ENCODE measurements at places on chromosomes 6 and 20.
A peak's percentile ranks its signal among the peaks of the same experiment; 100 is the strongest.

DNA sequence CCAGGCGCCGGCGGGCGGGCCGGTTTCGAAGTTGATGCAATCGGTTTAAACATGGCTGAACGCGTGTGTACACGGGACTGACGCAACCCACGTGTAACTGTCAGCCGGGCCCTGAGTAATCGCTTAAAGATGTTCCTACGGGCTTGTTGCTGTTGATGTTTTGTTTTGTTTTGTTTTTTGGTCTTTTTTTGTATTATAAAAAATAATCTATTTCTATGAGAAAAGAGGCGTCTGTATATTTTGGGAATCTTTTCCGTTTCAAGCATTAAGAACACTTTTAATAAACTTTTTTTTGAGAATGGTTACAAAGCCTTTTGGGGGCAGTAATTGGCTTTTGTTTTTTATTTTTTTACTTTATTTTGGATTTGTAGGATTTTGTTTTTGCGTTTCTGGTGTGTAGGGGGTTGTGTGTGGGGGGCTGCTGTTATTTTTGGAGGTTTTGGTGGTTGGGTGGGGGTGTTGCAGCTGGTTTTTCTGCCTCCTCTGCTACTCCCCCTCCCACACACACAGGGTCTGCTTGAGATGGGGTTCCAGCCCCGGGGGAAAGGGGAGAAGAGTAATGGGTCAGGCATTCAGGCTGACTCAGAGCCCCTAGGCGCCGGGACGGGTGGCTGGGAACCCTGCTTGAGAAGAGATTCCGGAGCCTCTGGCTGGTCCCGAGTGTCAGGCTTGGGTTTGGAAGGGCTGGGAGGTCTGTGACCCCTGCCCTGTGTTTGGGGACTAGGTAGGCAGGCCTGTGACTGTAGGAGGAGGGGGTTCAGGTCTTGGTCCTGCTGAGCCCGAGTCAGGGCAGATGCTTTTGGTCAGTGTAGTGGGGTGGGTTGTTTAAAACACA, 2.0 kb downstream of the CEBPB start:
- peak; percentile 58 for DNase-seq

DNA sequence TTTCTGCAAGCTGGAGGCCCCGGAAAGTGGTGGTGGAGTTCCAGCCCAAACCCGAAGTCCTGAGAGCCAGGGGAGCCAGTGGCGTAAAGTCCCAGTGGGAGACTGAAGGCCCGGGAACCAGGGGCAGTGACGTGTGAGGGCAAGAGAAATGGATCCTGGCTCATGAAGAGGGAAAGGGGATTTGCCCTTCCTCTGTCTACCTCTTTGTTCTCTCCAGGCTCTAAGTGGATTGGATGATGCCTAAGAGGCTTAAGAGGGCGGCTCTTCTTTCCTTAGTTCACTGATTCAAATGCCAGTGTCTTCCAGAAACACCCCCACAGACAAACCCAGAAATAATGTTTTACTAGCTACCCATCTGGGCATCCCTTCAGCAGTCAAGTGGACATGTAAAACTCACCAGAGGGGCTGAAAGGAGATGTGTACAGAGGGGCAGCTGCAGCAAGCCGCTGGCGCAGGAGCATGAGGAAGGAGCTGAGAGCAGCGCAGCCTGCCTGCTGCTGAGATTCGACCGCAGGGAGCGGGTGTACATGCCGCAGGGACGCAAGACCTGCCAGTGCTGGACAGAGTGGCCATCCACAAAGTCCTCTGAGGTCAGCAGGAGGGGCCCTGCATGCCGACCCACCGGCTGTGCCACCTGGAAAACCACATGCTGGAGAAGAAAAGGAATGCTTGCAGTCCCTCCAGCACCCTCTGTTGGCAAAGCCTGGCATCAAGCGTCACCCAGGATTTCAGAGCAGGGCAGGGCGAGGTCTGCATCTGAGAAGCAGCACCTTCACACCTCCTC, 29.5 kb downstream of the CDYL start:
- peak; percentile 51 for DNase-seq

DNA sequence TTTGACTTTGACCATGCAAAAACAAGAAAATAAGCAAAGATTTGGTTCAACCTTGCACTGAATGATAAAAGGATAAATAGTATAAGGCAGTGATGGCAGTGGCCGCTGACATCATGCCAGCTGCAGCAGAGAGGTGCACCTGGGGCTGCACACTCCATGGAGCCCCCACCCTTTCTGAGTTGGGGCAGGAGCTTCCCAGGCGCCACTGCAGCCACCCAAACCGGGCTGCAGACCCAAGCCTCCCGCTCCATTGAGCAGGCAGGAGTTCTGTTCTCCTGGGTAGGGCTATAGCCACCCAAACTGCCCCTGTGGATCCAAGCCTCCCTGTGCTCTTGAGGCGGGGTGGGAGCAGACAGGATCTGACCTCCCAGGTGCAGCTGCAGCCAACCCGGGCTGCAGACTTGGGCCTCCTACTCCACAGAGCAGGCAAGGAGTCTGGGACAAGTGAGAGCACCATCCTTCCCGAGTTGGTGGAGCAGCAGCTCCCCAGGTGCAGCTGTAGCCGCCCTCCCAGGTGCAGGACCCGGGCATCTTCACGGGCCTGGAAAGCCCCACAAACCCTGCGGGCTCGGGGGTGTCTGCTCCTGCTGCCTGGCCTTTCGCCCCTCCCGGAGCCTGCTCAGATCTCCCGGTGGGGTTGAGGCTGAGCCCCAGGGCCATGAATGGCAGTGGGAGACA, 537.9 kb downstream of the TENT5A start:
- DNase-seq: no peak

DNA sequence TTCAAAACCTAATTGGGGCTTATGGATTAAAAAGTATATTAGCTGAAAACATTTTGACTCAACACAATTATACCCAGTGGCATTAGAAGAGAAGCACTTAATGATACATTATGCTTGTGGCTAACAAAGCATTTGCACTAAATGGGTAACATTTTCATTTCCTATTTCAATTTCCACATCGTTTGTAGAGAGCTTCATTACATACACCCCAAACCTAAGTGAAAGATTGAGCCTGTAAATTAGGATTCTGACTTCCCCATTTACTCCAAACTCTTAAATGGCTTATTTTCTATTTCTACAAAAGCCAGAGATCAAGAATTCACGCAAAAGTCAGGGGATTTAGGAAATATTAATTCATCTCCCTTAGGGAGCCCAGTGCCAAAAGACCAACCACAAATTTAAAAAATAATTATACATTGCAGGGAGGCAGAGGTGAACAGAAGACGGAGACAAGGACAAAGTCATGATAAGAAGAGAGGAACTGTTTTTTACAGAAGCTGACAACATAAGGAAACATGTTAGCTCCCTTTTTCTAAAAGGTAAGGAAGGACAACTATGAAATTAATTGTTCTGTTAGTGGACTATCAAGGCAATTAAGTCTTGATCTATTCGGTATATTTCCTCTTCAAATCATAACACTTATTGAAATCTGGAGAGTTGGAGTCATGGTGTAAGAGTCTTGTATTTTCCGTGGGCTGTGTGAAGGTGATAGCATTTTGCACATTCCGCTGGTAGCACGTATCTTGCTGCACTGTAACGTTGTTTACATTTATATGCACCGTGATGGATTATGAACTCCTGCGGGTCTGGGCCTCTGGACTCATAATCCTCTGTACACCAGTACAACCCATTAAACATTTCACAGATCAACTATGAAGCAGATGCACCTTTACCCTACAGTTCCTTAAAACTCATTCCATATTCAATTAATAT, 24.8 kb upstream of the EZR start:
- DNase-seq: no peak

DNA sequence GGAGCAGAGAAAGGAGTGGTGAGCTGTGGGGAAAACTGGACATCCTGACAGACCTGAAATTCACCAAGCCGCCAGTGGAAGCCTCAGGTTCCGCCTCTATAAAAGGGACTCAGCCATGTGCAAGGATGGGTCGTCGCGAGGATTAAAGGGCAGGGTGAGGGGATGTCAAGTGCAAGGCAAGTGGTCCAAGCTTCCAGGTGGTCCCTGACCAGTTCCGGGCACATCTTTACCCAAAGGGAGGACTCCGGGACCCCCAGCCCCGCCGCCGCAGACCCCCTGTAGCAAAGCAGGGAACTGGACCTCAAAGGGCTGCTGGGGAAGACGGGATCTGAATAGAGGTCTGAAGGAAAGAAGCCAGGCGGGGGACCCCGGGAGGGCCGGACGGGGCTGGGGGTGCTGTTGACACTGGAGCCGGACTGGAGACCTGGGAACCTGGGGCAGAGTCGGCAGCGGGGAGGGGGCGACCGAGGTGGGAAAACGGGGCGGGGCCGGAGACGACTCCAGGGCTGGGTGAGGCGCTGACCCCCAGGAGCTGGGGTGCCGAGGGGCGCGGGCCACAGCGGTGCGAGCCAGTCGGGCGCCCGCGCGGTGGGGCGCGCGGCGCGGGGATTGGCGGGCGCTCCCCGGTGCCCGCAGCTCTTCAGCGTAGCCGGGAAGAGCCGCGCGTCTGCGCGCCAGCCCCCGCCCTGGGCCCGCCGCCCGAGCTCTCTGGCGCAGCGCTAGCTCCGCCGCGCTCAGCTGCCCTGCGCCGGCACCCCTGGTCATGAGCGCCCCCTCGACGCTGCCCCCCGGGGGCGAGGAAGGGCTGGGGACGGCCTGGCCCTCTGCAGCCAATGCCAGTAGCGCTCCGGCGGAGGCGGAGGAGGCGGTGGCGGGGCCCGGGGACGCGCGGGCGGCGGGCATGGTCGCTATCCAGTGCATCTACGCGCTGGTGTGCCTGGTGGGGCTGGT, at the start of gene SSTR4:
TSS of gene SSTR4 (plus strand) at position 592 of the 951 bp plus-strand sequence. CDS start at position 764, 172 bp downstream.
- DNase-seq: no peak

- no peak for DNase-seq
Measured at GRCh38 chr6:131258816-131259476, 123.7 kb downstream of the AKAP7 start.

All from NCI-H1092 treated with DMSO at 0.1 percent for 48 hours (cell line).